ENCODE measurements at places on chromosomes 1 and 21.

- DNase-seq, result no peak
Observed at GRCh38 chr1:44676484-44677200, 2.1 kb downstream of the ARMH1 start.

DNA sequence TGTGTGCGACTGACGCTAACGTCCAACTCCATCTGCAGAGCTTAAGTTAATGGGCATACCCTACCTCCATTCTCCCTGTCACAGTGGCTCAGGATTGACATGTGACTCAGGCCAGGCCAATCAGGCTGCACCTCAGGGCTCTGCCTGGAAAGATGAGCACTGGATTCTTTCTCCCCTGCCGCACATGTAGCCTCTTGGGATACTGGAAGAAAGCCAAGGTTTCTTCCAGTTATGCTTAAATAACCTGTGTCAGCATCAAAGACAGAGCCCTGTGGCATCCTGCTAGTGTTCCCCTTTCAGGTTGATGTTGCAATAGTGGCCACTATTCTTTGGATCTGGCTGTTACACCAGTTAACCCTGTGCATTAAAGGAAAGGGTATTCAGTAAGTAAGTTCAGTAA lies 55.0 kb upstream of the SYT6 start:
- no peak for DNase-seq

DNA sequence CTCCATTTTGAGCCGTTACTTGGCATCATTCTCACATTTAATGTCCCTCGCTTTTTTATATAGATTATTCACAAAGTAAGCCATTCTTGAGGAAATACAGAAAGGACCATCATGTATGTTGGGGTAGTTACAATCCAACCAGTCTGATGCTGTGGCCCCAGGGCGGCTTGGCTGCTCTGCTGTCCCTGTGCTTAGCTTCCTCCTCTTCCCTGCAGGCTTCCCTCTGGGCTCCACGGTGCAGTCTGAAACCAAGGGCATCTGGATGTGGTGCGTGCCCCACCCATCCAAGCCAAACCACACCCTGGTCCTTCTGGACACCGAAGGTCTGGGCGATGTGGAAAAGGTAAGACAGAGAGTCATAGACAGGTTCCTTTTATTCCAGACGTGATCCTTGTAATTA lies 5.5 kb downstream of the GBP6 start:
- DNase-seq, result no peak

DNA sequence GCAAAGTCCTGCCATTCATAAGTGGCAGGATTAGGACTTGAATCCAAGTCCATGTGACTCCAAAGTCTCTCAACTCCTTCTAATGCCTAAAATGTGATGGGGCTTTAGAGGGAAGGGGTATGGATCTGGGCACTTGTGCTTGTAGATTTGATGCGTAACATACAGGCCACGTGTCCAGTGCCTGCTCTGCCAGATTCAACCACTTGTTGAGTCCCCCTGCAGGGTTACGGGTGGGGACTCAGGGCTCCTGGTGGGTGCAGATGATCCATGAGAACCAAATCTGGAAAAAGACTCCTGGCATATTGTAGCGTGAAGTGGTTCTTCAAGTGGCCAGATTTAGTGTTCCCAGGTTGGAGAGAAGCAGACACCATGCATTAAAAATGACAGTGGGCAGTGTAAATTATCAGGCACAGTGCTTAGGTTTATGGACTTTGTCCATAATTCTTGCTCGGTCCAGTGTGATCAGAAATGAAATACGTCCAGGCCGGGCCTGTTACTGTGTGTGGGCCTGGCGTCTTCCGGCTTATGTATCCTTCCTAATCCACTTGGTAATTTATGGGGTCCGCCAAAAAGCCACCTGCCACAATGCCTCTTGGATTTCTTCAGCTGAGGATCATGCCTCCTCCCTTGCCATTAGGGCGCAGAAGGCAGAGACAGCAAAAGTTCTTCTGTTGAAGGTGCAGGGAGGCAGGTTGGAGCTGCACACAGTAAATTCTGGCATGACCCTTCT lies 51.2 kb upstream of the LRP8 start:
- DNase-seq, result no peak
